ENCODE measurements at places on chromosomes 16 and 17.

DNA sequence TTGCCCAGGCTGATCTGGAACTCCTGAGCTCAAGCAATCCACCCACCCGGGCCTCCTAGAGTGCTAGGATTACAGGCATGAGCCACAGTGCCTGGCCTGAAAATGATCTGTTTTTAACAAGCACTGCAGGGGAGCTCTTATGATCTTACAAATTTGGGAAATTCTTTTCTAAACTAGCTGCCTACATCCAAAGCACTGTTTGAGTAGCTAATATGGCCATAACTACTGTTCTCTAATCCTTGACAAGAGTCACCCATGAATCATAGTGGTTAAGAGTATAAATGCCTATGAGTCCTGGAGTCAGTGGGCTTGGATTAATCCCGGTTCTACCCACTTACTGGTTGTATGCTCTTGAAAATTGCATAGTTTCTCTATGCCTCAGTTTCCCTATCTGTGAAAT lies 1.4 kb upstream of the CPPED1 start:
- DNase-seq: no peak

- no peak for DNase-seq
These were observed 79.1 kb downstream of the GPR139 start for GRCh38 chr16:19994466-19995170.

DNA sequence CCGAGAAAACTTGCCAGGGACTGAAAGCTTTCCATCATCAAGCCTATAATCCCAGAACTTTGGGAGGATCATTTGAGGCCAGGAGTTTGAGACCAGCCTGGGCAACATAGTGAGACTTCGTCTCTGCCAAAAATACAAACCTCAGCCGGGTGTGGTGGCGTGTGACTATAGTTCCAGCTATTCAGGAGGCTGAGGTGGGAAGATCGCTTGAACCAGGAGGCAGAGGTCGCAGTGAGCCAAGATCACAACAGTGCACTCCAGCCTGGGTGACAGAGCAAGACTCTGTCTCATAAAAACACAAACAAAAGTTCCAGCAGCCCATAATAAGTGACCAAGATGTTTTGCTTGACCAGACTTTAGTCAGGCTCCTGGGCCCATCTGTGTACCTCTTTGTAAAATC lies 1.9 kb downstream of the MEAK7 start:
- DNase-seq: no peak

GRCh38 chr17:61203671-61204131 lies 195.9 kb upstream of the TBX2 start:
- no peak for DNase-seq

Data from T-helper 1 cell (primary cell).